Testis (tissue), 5 donors: ENCODE measurements at places on chromosomes 6 and 20. TPM values are rescaled to one million over a fixed set of nuclear protein-coding genes. Genes with fewer than 3 reads are reported as not detected.

Gene SNTA1
- 28.0 TPM for polyA plus RNA-seq

Gene APCDD1L
- 0.20 TPM for polyA plus RNA-seq

Gene MAFB
- polyA plus RNA-seq, result 11.6 TPM

Gene BANF2
- 133 TPM for polyA plus RNA-seq

Gene SPINT3
- not detected for polyA plus RNA-seq

Gene SAMD5
- 4.9 TPM for polyA plus RNA-seq

Gene PRRT1
- polyA plus RNA-seq, result 6.1 TPM

Gene ARFGEF3
- polyA plus RNA-seq, result 1.9 TPM

DNA sequence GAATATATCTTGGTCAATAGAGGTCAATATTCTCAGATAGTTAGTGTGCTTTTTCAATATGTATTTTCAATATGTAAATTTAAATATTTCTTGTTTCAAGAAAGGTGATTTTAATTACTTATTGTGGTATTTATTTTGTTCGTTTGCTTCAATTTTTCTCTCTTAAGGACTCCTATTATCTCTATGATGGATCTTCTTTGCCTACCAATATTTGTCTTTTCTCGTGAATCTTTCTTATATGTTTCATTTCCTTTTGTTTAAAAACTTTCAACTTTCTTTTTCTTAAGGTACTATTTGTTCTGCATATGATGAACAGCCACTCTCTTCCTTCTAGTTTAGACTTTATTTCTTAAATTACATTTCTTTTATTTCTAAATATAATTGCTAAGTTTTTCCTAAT is 46.1 kb upstream of the PSMF1 start:
- DNase-seq, result no peak

DNA sequence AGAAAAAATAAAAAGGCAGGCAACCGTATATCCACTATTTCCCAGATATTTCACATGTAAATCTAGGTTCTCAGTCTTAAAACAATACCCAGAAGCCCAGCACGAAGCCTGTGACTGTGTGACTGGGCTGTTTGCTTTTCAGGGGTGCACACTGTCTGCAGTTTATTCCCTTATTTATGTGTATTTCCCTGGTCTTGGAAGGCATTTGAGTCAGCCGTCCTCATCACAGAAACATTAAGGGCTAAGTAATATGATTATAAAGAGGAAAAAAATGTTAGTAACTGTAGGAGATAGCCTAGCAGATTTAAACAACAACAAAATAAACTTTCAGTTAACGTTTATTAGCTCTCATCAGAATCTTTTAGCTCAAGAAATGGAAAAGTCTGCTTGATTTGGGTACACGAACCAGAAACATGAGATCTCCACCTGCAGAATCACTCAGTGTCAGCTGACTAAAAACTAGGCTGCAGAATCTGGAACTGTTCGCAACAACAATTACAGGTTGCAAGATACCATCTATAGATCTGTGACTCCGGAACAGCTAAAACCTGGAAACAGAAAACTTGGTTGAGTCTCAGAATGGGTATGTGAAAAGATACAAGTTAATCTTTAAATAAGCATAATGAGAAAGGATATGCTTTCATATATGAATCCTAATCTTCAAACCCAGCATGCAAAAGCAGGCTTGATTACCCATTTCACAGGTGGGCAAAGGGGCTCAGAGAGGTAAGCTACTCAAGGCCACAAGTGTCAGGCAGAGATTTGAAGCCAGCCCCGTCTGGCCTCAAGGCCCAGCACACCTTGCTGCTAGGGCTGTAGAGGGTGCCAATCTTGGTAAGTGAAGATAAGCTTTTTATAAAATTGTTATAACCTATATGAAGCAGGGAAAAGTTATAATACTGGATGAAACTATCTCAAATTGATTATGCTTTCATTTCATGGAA is 21.1 kb downstream of the GCLC start:
- DNase-seq, result no peak

- DNase-seq, result no peak
These were observed 191.2 kb upstream of the RREB1 start for GRCh38 chr6:6916598-6916997.

- DNase-seq, result no peak
These were observed 382.3 kb downstream of the CD83 start for GRCh38 chr6:14499841-14500240.

- no peak for DNase-seq
These were observed 156.3 kb upstream of the EPHA7 start for GRCh38 chr6:93575495-93576267.

DNA sequence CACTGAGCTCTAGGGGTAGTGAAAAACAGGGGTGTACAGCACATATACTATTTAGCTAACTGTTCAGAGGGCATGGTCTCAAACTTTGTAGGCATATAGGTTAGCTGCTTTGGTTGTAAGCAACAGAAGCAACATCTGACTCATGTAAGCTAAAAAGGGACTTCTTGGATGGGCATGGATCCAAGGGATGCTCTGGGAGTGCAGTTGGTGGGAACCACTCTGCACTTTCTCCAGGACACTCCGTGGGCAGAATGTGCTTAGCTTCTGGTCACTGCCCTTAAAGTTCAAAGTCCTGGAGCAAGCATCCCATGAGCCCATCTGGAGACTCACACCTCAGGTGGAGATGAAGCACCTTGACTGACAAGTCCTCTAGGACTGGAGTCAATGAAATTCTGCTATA is 11.5 kb downstream of the APCDD1L start:
- no peak for DNase-seq

- DNase-seq, result peak; percentile 15
These were observed 586 bp downstream of the ZNF512B start for GRCh38 chr20:63968928-63969760.

GRCh38 chr6:1603708-1604107 is 6.0 kb upstream of the FOXC1 start:
- DNase-seq, result no peak

DNA sequence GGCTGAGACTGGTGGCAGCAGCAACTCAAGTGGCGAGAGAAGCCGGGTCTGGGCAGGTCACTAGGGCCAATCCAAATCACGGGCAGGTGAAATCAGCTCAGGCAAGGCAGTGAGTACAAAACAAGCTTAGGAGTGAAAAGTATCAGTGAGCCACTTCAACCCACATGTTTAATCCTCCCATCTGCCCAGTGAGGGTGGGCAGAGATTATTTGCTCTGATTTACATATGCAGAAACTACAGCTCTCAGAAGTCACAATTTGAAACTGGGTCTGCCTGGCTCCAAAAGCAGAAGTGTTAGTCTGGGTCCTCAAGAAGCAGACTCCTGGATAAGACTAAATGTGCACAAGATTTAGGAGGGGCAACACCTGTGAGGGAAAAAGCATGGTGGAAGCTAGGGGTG is 173.7 kb upstream of the LRFN2 start:
- no peak for DNase-seq

GRCh38 chr6:134723081-134723871 is 226.6 kb downstream of the ALDH8A1 start:
- no peak for DNase-seq

DNA sequence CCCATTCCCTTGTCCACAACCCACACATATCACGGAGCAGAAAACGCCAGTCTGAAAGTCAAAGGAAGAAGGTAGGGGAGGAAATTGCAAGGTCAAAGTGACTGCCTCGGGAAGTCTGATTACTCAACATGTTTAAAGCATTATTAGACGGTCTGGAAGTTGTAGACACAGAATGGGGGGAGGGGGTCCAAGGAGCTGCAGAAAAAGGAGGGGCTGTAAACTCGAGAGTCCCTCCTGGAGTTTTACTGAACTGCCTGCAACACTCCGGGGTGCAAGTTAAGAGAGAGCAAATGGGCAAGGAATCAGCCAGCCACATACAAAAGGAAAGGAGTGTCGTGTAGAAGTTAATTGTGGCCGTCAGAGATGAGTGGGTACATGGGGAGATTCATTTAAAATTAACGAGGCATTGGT is 417.7 kb upstream of the JARID2 start:
- no peak for DNase-seq

- DNase-seq, result no peak
These were observed 286.0 kb downstream of the ADGB start for GRCh38 chr6:146884728-146885127.

DNA sequence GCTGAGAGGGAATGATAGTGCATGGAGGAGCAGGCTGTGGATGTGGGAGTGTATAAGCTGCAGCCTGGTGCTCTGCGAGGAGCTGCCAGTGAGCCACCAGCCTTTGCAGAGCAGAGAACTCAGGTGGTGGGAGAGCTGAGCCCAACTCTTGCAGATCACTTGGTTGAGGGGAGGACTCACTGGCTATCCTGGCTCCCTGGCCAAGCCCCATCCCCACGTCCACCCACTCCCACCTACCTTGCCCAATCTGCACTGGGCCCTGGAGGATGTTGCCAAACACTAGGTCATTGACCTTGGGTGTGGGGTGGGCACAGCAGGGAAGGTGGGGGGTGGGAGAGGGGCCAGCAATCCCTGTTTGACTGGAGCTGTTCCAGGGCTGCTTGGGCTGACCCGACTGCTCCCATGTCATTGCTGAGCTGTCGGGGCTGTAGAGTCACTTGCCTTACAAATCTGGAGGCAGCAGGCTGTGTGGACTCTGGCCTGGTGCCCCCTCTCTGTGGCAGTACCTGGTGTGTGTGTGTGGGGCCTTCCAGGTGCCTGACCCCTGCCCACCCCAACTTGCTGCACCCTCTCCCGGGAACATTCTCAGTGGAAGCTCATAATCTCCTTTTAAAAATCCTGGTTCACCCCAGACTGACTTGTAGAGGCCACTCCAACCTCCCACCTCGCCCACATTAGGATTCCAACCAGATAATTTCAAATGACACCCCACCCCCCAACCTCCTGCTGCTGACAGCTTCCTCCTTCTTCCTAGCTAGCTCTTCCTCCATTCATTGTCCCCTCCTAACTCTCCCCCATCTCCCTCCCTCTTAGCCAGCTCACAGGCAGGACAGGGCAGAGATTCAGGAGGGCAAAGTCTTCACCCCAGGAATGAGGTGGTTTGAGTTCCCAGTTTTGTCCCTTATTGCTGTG is 162.3 kb downstream of the MRPL14 start:
- DNase-seq, result no peak

DNA sequence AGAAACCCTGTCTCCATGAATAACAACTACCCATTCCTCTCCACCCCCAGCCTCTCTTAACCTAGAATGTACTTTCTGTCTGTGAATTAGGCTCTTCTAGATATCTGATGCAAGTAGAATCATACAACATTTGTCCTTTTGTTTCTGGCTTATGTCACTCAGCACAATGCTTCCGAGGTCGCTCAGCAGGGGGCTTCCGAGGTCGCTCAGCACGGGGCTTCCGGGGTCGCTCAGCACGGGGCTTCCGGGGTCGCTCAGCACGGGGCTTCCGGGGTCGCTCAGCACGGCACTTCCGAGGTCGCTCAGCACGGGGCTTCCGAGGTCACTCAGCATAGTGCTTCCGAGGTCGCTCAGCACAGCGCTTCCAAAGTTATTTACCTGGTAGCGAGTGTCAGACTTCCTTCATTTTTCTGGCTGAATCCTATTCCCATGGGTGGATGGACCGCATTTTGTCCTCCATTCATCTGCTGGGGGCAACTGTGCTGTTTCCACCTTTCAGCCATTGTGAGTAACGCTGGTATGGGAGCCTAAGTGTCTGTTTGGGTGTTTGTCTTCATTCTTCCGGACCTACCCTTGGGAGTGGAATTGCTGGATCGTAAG is 31.0 kb upstream of the BHLHE23 start:
- DNase-seq, result peak; percentile 51

GRCh38 chr6:158597565-158597964 is 37.7 kb downstream of the TMEM181 start:
- no peak for DNase-seq

- no peak for DNase-seq
These were observed 1063.3 kb upstream of the CITED2 start for GRCh38 chr6:140437619-140438345.

DNA sequence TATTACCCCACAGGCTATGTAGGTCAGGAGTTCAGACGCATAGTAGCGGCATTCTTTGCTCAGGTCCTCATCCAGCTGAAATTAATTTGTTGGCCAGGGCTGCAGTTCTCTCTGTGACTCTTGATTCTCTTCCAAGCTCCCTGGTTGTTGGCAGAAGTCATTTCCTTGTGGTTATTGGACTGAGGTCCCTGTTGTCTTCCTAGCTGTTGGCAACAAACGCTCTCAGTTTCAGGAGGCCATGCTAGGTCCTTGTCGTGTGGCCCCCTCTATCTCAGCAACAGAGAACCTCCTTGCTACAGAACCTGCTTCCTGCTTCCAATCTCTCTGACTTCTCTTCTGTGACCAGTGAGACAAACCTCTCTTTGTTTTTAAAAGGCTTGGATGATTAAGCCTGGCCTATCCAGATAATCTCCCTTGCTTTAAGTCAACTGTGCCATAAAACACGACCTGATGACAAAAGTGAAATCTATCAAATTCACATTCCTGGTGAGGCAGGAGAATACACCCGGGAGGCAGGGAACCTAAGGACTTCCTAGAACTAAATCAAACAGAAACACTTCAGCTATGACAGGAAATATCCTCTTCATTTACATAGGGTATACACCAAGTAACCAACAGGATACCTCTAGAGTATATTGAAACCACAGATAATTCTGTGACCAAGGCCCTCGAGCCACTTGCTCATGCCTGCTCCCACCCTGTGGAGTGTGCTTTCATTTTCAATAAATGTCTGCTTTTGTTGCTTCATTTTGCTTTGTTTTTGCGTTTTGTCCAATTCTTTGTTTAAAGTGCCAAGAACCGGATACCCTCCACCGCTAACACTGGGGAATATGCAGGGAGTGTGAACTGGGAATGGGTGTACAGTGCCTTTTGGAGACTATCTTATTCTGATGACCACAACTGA is 196.0 kb downstream of the BTBD3 start:
- DNase-seq, result no peak

DNA sequence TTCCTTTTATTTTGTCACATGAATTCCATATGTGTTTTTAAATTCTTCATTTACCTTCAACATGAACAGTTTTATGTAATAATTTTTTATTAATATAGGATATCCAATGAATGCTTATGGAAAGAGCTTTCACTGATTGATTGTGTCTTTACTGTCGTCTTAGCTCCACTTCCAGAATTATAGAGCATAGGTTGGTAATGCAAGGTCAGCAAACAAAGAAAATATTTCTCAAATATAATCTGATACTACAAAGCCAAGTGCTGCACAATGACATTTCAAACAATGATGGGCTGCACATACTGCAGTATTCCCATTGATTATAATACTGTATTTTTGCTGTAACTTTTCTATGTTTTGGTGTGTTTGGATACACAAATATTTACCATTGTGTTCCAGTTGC is 275.7 kb upstream of the RSPO3 start:
- DNase-seq, result no peak

- no peak for DNase-seq
These were observed 34.5 kb upstream of the CST7 start for GRCh38 chr20:24914388-24915241.

GRCh38 chr6:88301888-88302768 is 136.0 kb upstream of the CNR1 start:
- DNase-seq, result peak; percentile 28
